ENCODE measurements at places on chromosomes 4 and X.
A peak's percentile ranks its signal among the peaks of the same experiment; 100 is the strongest.

GRCh38 chr4:183499801-183500200 lies 5.1 kb upstream of the ING2 start:
- no peak for DNase-seq

- DNase-seq: no peak
Measured at GRCh38 chr4:182711211-182711610, 206.0 kb downstream of the DCTD start.

DNA sequence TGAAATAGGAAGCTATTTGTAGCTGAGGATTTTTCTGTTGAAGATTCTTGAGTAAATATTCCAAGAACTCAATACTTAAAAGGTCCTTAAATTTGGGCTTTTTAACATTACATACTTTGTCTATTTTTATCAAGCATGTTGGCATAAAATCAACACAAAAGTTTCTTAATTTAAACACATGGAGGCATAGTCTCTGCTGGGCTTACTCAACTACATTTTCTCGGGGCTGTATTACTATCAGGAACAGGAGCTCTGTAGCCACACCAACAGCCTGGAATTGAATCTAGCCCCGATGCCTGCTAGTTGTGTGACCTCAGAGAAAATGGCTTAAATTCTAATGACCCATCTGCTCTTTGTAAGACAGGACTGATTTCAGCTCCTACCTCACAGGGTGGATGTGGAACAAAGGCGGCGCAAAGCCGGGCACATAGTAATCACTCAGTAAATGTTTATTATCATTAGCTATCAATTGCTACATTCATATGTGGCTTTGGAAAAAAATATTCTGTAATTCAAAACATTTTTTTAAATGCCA lies 207.0 kb downstream of the NSUN7 start:
- no peak for DNase-seq

GRCh38 chrX:39073131-39073530 lies 271.9 kb downstream of the MID1IP1 start:
- no peak for DNase-seq

DNA sequence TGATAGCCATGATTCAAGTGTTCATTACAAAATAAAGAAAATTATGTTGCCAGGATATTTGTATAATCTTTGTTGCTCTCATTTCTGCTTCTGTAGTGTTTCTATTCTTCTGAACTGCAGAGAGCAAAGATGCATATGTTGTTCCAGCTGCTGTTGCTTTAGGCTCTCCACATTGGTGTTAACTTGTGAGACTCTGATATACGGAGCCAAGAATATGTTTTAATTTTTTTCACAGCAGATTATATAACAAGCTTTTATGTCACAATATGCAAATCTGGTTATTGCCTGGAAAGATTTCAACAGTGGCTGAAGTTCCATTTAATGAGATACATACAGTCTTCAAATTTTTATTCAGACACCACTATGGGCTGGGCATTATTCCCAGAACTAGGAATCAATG lies 655.0 kb downstream of the GRXCR1 start:
- DNase-seq: no peak

GRCh38 chrX:98448524-98448923 lies 1564.8 kb downstream of the RPA4 start:
- DNase-seq: no peak

DNA sequence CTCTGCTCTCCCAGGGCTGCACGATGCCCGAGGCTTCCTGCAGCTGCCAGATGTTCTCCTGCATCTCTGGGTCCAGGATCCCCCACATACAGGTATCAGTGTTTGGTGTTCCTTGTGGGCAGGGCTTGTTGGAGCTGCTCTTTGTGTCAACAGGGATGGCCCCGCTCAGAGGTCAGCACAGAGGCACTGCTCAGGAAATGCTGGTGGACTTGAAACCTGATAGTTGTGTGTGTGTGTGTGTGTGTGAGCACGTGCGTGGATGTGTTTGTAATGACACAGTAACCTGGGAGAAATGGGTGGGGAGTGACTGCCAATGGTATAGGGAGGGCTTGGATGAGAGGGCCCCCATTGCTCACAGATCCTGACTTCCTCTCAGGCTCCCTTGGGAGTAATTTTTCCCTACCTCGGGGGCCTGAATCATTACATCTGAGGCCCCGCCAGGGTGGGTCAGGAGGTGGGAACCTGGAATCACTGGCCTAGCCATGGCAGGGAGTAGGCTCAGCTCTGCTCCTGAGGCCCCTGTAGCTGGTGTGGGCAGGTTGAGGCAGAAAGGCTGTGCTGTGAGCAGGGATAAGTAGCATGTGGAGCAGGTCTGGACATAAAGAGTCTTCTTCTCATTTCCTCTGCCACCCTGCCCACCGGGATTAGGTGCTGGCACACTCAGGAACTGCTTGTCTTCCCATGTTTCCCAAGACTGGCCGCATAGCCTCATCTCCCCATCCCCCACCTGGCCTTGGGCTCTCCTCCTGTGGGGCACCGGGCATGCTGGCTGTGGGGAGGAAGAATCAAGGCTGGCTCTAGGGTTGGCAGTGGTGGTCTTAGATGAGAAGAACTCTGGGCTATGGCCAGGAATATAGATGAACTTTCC lies 2.5 kb upstream of the EFNB1 start:
- DNase-seq: no peak

- DNase-seq: peak; percentile 35
Measured at GRCh38 chr4:182724414-182724813, 192.8 kb downstream of the DCTD start.

GRCh38 chr4:142088906-142089305 lies 452.5 kb downstream of the IL15 start:
- DNase-seq: peak; percentile 41

DNA sequence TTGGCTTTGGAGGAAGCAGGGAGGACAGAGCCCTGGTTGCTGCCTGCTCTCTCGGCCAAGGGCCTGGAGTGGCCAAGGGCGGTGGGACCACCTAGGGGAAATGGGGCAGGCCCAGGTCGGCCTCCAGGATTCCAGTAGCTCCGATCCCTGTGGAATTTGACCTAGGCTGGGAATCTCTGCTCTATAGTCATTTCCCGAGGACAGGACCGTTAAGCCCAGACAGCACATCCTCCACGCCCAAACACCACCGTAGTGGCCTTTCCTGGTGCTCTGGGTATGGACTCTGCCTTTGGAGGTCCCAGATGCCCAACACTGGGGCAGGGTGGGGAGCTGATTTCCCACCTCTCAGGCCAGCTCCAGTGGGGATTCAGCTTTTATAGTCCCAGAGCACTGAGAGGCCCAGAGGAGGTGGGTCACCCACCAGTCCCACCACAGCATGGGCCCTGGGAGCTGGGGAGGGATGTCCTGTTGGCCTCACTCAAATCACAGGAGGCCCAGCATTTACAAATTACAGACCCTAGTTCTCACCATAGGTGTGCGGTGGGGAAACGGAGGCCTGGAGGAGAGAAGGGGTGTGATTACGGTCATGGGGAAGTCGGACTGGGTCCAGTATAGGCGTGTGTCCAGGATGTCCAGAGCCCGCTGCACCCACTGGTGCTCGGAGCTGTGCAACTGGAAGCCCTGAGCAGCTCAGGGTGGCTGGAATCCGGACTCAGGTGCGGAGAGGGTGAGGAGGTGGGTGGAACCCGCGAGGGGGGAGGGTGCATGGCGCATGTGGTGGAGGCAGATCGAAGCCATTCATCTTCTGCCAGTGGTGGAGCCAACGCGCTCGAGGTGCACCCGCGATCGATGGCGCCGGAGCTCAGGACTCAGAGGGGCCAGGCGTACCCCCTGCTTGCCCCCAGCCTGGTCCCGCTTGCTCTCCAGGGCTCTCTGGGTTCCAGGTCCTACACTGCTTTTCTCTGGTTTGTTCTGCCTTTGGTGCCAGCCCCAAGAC lies 7.7 kb downstream of the HMX1 start:
- DNase-seq: no peak

DNA sequence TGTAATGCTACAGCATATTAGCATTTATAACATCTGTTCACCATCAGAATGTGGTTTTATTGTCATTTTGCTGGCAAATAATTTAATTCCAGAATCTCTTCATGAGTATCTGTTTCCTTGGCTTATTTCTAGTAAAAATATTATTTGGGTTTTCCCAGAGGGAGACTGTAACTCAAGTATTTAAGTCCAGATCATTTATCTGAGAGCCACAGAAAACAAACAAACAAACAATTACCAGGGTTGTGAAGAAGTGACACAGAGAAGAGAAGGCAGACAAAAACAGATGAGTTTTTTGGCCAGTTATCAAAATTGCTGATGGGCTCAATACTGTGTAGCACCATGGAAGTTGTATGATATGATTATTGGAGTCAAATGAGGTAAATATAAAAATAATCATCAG lies 515.1 kb downstream of the TECRL start:
- no peak for DNase-seq

DNA sequence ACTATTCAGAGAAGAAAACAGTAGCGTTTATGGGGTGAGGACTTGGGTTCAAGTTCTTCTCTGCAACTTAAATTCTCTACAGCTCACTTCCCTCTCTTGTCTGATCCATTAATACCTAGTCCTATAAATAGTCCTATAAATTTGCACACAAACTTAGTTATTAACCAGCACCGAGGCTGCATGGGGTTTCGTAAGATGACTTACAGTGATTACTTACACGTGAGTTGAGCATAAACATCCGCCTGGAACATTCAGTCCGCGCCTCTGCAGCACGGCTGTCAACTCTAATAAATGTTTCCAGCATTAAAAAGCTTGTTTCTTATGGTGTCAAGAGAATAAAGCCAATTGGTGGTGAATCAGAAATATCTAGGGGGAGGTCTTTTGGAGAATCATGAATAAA lies 103.0 kb upstream of the ENPP6 start:
- DNase-seq: no peak

DNA sequence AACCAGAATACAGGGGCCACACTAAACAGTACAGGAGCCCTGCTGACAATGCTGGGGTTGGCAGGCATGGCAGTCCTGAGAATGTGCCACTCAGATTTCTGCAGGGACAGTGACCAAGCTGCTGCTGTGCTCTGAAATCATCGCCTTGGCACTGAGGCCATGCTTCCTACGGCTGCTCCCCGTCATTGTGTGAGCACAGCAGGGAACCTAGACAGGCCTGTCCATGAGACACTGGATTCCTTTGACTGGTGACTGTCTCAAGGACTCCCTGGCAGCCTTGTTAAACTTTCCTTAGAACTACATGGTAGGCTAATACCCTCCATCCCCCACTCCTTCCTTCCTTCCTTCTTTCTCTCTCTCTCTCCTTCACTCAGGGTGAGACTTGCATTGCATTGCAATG lies 111.4 kb downstream of the LUZP4 start:
- DNase-seq: no peak

GRCh38 chr4:83552083-83552482 lies 16.2 kb downstream of the GPAT3 start:
- DNase-seq: peak; percentile 80

DNA sequence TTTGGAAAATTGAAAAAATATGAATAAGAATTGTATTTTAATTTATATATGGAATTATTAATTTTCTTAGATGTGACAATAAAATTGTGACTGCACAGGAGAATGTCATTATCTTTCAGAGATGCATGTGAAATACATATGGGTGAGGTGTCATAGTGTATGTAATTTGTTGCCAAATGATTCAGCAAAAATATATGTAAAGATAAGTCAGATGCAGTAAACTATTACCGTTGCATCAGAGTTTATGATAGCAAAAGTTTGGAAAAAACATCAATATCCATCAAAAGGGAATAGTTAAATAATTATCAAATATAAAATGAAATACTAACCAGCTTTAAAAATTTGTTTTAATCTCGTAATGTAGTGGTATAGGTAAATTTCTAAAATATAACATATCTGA lies 10.4 kb upstream of the SLC7A11 start:
- DNase-seq: no peak

DNA sequence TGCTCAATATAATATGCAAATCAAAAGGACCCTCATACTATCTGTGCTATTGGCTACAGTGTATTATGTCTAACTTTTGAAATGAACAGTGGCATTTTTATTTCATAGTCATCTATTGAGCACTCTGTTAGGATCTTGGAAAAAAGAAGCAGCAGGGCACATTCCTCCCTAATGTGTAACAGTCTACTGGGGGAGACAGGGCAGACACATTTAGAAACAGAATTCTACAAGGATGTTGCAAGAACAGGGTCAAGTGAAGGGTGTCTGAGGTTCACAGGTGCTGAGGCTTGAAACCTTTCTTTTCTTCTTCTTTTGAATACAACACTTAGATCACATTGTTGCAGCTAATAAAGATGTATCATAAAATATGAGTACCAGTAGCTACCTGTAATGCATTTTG lies 129.7 kb upstream of the SLC4A4 start:
- no peak for DNase-seq

DNA sequence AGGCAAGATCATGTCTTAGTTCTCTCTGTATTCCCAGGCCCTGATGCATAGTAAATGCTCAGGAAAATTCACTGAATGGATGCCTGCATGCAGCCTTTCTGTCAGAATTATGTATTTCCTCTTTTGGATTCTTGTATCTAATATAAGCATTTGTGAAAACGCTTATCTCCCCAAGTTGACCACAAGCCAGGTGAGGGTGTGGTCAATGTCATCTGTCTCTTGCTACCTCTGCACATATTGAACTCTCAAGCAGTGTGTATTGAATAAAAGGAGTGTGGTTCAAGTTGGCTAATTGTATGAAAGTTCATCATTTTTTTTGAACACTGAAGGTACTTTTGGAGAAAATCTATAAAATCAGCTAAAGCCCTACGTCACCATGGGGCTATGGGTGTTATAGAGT lies 84.3 kb downstream of the CNGA2 start:
- DNase-seq: no peak

GRCh38 chr4:168540086-168540485 lies 43.2 kb downstream of the PALLD start:
- peak; percentile 51 for DNase-seq

DNA sequence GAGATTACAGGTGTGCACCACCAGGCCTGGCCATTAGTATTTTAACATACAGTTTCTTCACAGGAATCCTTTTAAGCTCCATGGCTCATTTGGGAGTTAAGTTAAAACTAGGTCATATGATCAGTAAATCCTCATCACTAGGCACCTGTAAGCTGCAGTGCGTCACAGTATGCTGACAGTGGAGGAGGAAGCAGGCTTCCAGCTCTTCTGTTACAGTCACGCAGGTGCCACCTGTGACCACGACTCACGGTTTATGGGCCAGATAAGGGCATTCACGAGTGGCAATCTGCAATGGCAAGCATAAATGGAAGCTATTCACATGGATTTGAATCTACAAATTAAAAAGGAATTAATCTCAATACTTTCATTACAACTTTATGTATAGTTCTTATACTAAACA lies 129.4 kb upstream of the BCOR start:
- no peak for DNase-seq

DNA sequence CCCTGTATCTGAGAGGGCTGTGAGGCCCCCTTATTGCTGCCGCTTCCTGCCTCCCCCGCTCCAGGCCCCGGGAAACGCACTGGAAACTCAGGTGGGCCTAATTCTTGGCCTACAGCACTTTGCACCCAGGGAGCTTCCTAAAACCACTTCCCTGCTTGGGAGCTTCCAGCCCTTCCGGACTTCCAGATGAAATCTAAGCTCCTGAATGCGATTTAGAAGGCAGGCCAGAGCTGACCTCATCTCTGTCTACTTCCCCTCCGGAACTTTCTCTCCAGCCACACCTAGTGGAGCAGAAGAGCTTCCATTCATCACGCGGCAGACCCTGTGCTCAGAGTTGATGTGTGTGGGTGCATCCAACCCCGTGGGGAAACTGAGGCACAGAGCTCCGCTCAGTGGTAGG lies 84.2 kb downstream of the SORCS2 start:
- DNase-seq: no peak

- no peak for DNase-seq
Measured at GRCh38 chr4:150717952-150718351, 136.0 kb downstream of the MAB21L2 start.

- DNase-seq: no peak
Measured at GRCh38 chr4:57093845-57094831, 16.0 kb downstream of the IGFBP7 start.

- no peak for DNase-seq
Measured at GRCh38 chr4:7812231-7812857, 127.3 kb downstream of the AFAP1 start.
